DMS79 (cell line): ENCODE measurements at places on chromosomes 12 and 14.

DNA sequence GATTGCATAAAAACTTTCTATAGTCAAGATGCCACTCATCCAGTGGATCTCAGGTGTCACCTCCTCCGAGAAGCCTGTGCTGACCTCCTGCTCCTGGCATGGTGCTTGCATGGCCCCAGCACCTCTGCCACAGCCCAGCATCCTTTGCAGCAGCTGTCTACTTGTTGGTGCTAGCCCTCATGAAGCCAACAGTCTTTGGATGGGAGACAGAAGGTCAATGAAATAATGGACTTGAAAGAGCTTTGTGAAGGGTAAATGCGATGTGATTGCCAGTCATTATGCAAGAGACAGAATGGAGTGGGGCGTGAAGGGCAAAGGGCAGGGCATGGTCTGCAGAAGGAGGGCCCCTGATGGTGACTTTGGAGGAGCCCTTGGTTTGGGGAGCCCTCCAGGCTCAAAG is 63.0 kb upstream of the CLMN start:
- DNase-seq, result no peak

- peak; percentile 98 for DNase-seq
These were observed 47.8 kb downstream of the CCDC88C start for GRCh38 chr14:91369628-91370445.

DNA sequence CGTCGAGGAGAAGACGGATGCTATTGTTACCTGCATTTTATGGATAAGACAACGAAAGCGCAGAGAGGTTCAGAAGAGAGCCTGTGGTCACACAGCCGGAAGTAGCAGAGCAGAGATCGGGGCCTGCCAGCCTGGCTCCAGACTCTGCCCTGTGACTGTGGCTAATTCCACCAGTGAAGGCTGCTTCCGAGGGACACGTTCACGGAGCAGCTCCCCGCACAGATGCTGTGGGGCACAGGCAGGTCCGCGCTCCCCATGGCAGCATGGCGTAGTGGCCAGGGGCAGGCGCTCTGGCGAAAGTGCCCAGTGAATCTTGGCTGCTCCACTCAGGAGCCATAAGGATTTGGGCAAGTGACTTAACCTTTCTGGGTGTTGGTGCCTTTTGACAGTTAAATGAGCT is 9.8 kb downstream of the RIMBP2 start:
- no peak for DNase-seq

- no peak for DNase-seq
These were observed 744 bp downstream of the ATP5MC2 start for GRCh38 chr12:53674977-53675700.

GRCh38 chr12:100295764-100296555 is 29.0 kb downstream of the SCYL2 start:
- DNase-seq, result no peak

- DNase-seq, result no peak
These were observed 900.6 kb downstream of the VRK1 start for GRCh38 chr14:97697772-97698171.

- DNase-seq, result no peak
These were observed 226.2 kb downstream of the NUBPL start for GRCh38 chr14:31787377-31787776.

- DNase-seq, result no peak
These were observed 6.7 kb upstream of the NCOR2 start for GRCh38 chr12:124573839-124574786.

DNA sequence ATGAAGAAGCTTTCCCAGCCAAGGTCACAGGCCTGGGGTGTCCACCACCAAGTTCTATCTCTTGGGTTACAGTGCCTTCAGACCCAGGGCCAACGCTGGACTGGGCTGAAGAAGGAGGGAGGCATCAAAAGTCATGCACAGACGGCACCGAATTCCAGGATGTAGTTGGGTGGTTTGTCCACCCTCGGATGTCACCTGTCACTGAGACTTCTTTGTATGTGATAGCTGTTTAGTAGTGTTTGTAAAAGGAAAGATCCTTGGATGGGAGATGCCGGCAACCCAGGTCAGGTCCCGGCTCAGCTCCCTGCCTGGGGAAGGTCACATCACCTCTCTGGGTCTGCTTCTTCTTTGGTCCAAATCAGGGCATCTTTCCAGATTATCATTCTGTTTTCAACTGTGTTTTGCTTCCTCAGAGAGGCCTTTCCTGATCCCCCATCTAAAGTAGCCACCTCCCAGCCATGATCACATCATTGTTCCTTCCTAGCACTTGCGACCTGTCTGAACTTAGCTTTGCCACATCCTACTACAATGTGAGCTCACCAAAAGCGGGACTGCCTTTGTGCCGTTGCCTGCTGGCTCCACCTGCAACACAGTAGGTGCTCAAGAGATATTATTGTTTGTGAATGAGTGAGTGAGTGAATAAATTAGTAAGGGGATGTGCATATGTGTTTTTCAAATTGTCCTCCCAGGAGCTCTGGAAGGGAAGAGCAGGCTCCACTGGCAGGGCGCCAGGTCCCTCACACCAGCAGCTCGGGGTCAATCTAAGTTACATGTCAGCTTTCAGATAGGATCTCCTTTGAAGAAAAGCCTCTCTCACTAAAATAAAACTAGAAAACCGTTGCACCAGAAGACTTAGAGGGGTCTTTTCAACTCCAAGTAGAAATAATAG is 2.1 kb downstream of the TSPAN11 start:
- DNase-seq, result no peak

DNA sequence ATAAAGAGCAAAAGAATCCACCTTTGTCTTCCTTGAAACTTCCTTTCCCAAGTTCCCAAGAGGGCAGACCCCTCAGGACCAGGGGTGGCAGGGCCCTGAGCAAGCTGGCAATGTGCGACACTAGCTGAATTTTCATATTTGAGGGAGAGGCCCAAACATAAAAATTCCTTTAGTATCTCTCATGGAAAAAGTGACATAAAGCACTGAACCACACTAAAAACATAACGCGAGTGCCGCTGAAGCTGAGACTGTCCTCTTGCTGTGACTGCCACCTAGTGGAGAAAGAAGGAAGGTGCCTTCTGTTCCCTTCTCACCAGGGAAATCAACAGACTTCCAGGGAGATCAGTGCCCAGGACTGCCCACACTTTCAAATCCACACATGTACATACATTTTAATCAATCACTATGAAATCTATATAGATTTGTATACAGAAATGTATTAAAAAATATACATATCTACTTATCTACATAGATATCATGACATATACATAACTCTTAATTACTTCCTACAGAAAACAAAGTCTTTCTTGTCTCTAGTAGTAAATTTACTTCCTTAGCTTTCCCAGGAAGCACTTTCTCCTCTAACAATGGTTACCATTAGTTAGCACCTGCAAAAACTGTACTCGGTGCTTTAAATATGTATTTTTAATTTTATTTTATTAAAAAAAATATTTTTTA is 53.8 kb downstream of the SSH1 start:
- peak; percentile 15 for DNase-seq
